ENCODE measurements at places on chromosomes 2 and 18.
A peak's percentile ranks its signal among the peaks of the same experiment; 100 is the strongest.

DNA sequence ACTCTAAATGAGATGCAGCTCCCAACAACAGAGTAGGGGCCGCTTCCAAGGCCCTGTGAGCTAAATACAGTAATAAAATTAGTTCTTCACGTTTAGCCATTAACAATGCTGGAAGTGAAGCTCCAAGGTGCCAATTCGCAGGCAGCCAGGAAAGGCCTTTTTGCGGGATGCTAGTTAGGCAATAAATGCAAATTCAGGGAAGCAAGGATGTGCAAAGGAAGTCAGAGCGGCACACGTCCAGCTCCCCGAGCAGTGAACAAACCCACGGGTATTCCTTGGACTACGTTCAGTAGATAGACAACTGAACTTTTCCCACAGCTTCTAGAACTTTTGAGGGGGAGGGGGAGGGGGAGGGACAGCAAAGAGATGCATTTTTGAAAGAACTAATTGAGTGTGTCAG is 6.9 kb downstream of the ZNF516 start:
- DNase-seq = no peak

- no peak for DNase-seq
Measured at GRCh38 chr18:10374636-10375293, 79.7 kb upstream of the APCDD1 start.

- DNase-seq = no peak
Measured at GRCh38 chr2:48572816-48573215, 42.9 kb downstream of the STON1 start.

- no peak for DNase-seq
Measured at GRCh38 chr2:221518201-221518934, 53.7 kb downstream of the EPHA4 start.

DNA sequence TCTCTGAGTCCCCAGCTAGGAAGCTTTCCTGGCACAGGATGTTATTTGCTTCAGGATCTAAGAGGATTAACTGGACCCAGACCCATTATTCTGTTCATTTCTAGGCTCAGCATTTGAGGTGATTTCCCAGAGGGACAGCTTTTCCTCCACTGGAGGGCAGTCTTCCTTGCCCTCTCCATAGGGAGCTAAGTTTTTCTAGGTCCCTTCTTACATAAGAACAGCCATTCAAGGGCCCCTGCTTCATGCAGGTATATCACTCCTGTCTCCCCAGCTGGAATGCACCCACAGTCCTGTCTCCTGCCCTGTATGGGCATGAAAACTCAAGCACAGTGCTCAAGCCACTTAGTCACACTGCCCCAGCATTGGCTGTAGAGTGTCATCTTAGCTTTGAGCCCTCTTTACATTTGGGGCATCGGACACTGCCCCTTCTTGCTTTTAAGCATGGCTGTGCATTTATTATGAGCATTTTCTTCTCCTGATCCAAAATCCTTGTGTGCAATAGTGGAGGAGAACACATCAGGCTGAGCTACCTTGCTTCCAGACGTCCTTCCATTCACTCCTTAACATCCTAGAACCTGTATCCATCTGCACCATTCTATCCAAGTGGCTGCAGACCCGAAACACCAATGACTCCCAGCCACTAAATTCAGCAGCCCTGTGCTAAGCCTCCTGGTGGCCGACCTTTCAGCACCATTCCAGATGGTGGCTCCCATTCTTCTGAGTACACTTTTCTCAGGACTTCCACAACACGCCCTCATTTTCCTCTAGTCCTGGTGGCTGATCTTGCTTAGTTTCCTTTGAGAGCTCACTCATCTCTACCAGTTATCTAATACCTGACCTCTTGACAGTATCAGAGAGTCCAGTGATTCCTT is 80.0 kb downstream of the COPS8 start:
- no peak for DNase-seq

DNA sequence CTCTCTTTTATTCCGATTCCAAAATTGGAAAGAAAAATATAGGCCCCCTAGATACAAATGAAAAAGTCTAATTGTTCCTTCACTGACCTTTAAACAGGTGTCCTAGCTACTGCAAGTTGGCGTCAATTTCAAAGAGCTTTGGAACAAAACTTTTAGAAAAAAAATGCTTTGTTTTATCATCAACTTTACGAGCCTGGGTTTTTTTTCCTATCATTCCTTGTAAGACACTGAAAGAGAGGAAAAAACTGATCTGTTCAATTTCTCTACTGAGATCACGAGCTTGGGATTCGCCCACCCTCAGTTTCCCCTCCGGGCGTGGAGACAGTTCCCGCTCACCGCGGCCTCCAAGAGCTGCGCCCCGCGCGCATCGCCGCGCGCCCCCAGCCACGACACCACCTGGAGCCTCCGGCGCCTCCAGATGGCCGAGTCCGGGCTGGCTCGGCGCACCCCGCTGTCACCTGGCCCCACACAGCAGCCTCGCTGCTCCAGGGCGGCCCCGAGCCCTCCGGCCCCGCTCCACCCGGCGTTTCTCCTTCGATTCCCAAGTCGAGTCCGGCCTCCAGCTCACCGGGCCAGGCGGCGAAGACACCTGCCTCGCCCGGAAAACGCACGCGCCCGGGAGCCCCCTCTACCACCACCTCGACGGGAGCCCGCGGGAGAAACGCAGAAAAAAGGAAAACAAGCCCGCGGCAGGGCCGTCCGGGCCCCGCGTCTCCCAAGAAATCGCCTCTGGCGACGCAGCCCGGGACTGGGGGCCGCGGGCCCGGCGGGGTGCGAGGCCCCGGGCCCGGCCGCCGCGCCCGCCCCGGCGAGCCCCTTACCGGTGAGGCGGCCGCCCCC is 656 bp downstream of the TBC1D8 start:
- DNase-seq = no peak

DNA sequence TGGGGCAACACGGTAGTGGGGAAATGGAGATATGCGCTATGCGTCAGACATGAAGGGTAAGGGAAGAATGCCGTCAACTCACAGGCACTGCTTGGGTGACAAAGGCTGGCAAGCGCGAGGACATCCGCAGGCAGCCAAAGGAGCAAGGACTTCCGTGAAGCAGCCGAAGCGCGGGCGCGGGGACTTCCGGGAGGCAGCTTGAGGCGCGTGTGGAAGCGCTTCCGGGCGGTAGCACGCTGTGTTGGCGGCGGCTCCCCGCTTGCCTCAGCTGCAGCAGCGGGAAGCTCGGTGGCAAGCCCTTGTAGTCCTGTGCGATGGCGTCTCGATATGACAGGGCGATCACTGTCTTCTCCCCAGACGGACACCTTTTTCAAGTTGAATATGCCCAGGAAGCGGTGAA is at the start of gene PSMA8:
TSS of gene PSMA8 (plus strand) at position 218 of the 400 bp plus-strand sequence. CDS start at position 315, 97 bp downstream.
- no peak for DNase-seq

DNA sequence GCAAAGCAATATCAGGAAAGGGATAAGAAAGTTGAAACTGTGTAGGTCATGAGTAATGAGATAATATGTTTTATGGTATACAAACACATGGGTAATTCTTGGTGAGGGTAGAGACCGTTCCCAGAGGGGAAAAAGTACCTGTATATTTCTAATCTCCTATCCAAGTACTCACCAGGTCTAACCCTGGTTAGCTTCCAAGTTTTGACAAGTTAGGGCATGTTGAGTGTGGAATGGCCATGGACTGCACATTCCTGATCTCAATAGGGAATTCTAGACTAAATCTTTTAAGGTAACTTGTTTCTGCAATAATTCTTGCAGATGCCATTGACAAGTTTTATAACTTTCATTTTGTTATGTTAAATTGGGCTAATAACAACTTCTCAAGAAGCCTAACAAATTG is 216.6 kb downstream of the SPAG16 start:
- no peak for DNase-seq

DNA sequence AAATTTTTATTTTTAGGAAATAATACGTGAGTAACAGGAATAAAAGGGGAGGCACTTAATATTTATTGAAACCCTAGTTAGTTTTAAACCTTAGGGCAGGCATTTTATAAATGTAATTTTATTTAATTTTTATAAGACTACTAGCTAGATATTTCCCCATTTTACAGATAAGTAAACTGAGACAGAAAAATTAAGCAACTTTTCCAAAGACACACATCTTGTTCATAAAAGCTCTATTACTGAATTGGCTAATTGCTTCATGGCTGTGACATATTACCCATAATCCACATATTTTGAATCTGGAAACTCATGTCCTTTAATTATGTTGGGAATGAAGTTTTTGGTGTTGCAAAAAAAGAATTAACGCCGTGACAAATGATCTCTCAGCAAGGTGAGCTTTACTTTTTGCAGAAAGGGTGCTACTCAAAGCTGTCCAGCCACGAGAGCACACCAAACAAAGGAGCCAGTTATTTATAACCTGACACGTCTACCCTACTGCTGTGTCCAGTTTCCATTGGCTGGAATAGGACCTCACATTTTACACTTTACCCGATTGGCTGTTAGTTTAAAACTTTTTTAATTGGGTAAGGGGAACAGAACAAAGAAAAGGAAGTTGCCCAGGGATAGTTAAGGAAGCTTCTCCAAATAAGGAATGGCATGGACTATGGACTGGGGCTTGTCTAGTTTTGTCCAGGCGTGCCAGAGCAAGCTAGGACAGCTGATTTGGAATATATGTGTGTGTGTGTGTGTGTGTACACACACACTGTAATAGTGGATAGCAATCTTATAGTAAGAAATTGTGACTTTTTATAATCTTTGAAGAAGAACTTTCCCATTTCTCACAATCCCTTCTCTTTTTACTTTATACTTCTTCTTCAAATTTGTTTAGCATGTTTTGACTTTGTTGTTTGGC is 54.2 kb downstream of the COMMD1 start:
- DNase-seq = no peak

GRCh38 chr18:60040971-60041370 is 141.2 kb downstream of the PMAIP1 start:
- DNase-seq = no peak

DNA sequence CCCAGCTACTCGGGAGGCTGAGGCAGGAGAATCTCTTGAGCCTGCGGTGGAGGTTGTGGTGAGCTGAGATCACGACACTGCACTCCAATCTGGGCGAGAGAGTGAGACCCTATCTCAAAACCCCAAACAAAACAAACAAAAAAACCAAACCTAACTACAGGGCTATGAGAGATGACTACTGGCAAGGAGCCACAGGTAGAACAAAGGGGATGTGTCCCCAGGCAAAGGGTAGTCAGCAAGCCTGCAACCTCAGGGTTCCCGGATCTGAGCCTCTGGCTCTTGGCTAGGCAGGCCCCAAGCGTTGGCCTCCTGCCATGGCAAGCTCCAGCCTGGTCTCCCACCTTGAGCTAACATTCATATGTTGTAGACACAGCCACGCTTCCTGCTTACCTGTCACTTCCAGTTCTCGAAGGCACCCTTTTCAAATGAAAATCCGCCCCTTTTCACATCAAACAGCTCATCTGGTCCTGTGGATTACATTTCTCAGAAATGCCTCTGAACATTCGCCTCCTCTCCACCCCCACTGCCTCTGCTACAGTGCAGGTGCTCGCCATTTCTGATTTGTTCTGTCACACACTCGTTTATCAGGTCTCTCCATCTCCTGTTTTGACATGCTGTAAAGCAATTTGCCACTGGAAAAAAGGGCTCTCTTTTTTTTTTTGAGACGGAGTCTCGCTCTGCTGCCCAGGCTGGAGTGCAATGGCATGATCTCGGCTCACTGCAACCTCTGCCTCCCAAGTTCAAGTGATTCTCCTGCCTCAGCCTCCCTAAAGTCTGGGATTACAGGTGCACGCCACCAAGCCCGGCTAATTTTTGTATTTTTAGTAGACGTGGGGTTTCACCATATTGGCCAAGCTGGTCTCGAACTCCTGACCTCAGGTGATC is 13.1 kb upstream of the ACTR3 start:
- peak; percentile 63 for DNase-seq

- DNase-seq = no peak
Measured at GRCh38 chr2:105744091-105744908, 412 bp upstream of the NCK2 start.

- no peak for DNase-seq
Measured at GRCh38 chr2:21307037-21307436, 183.3 kb downstream of the TDRD15 start.

DNA sequence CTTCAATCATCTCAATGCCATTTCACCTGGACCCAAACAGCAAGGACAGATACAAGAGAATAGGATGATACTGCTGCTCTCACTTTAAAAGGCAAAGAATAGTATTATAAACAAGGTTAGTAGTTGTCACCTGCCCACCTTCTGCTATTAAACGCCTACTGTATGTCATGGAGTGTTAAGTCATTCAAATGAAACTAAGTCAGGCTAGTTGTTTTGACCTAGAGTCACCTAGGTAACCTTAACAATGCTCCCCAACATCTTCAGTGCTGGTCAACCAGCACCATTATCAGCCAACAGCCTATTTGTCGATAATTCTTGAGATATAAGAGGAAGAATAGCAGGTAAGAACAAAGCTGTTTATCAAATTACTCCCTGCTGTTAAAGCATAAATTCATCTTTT is 39.2 kb downstream of the TRIP12 start:
- DNase-seq = no peak

GRCh38 chr2:135743860-135744259 is 2.2 kb downstream of the UBXN4 start:
- DNase-seq = no peak

- DNase-seq = no peak
Measured at GRCh38 chr18:10289951-10290637, 164.3 kb upstream of the APCDD1 start.

GRCh38 chr2:132691556-132691955 is 21.6 kb upstream of the LYPD1 start:
- DNase-seq = no peak

DNA sequence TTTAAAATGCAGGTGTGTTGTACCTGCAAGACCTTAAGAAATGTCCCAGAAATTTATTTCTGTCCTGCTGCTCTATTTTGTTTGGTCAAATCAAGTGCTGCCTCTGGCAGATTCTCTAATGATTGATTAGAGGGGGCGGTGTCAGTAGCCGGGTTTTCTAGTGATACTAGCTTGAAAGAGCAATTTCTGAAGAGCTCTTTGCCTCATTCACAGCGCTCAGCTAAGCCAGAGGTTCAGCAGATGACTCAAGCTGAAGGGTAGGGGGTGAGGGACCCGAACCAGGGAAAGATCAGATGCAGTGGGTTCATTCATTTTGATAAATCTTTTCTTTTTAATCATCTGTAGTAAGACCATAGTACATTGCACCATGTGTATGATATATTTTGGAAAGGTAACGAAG is 15.0 kb downstream of the ZBTB7C start:
- DNase-seq = no peak

DNA sequence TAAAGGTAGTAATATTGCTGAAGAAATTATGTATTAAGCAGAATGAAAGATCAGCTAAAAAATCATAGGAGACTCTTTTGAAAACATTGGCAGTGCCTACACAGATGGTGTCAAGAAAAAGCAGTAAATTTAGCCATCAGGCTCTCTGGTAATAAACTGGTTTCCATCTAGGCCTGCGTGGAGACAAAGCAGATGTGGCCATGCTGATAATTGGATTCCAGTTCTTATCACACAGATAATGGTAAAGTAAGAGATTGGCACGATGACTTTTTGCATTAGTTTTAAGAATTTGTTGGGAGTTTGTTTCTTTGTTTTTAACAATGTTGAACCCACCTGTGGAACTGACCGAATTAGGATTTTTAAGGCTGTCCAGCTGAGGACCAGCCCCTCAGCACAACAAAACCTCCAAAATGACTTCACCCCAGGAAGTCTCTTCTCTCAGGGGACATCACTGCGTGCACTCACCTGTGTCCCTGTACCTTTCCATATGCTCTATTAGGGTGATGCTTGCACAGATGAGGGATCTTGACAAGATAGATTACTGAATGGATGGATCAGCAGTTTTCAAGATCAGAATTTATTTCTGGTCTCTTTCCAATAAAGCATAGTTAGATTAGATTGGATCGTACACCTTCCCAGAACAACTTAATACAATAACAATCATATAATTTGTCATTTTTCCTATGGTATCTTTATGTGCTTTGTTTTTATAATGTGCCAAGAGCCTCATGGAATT is 69.1 kb upstream of the DNAJC10 start:
- DNase-seq = no peak

GRCh38 chr2:37622450-37623100 is 48.9 kb downstream of the CDC42EP3 start:
- DNase-seq = no peak

Data from SHP77 treated with DMSO at 0.1 percent for 48 hours (cell line).